ENCODE measurements at places on chromosomes 3 and 15. TPM values are rescaled to one million over a fixed set of nuclear protein-coding genes. Genes with fewer than 3 reads are reported as not detected.

GRCh38 chr15:72740219-72740618 is 43.3 kb downstream of the ADPGK start:
- no peak for DNase-seq

Gene LMOD3
- 0.05 TPM for polyA plus RNA-seq

Gene GOLGA6L2
- polyA plus RNA-seq: not detected

Gene SOX14
- polyA plus RNA-seq: not detected

- no peak for DNase-seq
Observed at GRCh38 chr3:12194669-12195161, 36.0 kb upstream of the TIMP4 start.

Gene PLA2G4D
- not detected for polyA plus RNA-seq

DNA sequence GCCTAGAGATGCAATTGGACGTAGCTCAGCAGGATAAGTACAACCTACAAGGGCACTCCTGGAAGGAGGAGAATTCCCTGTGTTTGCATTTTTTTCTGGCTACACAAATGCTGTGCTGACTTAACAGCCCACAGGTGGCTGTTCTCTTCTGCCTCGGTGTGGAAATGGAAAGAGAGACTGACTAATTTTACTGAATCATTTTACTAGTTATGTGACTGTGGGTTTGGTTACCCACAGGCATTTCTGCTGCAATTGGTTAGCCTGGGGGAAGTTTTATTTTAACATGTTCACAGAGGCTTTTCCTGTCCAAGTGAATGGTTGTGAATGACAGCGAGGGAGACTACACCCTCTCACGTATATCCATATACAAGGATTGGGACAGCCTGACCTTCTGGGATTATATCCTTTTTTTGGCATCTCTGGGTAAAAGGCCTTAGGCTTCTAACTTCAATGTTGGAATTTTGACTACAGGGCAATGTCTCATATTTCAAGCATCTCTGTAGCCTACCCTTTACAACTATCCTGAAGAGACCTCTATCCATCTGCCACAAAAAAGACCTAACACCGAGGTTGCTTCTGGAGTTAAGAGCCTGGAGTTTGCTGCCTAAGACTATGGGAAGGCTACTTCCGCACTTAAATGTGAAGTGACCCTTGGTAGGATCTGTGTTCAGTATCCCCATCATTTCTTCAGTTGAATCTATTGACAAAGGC is 67.2 kb upstream of the TP63 start:
- no peak for DNase-seq

DNA sequence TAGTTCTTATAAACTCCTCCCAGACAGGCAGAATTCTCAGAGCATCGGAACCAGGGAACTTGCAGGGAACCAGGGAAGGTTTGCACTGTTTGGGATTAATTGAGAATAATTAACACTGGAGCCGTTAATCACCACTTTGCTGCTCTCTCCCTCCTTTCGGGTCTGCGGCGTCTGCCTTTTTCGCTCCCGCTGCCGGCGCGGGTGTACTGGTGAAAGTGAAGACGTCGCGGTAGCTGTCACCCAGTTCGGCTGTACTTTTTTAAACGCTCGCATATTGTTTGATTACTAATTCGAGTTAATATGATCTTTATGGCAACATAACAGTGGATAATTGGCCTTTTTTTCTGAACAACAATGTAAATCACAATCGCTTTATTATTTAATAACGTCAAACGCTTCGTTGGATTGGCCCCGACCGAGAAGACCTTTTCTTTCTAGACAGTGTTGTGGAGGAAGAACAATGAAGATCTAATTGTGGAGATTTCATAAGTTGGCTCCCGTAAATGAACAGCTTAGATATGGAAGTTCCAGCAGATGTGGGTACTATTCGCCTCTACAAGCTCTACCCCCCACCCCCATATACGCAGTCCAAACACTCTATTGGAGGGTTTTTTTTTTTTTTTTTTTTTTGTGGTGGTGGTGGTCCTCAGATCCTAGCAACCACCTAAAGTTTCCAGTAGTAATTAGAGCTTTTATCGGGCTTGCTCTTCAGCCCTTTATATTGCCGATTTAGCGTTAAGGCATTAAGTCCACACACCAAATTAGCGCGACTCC is 12.7 kb downstream of the SOX2 start:
- no peak for DNase-seq

Gene SYNM
- 0.21 TPM for polyA plus RNA-seq

GRCh38 chr3:171230865-171231264 is 204.3 kb upstream of the SLC2A2 start:
- no peak for DNase-seq

GRCh38 chr3:148044151-148044550 is 635.0 kb downstream of the ZIC1 start:
- DNase-seq: no peak

DNA sequence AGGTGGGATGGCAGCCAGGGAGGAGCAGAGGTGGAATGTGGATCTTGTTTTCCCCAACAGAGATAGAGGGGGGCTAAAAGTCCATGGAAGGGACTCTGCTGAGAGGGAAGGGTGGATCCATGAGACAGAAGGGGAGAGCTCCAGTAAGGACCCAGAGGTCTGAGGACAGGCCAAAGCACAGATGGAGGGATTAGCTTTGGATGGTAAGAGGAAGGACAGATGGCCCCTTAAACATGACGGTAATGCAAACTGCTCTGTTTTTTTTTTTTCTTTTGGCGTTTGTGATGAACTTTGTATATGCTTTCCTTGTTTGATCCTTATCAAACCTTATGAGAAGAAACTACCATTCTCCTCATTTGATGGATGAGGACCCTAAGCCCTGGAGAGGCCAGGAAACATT is 96.2 kb downstream of the IGF1R start:
- no peak for DNase-seq

DNA sequence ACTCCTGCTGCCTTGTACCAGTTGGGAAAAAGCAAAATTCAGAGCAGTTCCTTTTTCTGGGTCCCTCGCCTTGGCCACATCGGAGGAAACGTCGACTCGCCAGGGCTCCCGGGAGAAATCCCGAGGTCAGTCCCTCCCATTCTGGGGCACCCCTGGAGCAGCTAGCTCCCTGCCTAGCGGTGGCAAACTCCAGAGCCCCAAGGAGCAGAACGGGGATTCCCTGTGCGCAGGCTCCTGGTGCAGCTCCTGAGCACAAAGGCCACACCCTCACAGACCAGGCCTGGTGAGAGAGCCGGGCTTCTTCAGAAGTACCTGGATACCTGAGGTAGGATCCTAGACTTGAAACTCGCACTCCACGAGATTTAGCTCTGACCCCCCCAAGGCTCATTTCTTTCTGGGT is 2.6 kb downstream of the LRRC3B start:
- no peak for DNase-seq

Gene CYP1A1
- polyA plus RNA-seq: not detected

GRCh38 chr3:198043119-198043518 is 83.1 kb downstream of the LMLN start:
- DNase-seq: no peak

Gene ACOX2
- polyA plus RNA-seq: not detected

GRCh38 chr3:65500398-65501306 is 538.1 kb downstream of the MAGI1 start:
- DNase-seq: no peak

DNA sequence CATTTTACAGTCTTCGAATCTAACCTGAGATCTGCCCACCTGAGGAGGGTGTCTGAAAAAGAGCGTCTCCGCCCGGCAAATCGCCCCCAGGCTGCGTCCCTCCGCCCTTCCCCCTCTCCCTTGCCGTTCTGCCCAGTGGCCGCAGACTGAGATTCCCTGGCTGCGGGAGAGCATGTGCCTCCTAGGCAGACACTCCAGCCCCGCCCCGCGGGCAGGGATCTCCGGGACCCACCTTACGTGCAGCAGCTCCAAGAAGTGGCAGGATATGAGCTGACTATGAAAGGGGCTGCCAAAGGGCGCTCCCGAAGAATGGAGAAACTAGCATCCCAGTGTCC is 2.7 kb upstream of the WNT5A start:
- no peak for DNase-seq

DNA sequence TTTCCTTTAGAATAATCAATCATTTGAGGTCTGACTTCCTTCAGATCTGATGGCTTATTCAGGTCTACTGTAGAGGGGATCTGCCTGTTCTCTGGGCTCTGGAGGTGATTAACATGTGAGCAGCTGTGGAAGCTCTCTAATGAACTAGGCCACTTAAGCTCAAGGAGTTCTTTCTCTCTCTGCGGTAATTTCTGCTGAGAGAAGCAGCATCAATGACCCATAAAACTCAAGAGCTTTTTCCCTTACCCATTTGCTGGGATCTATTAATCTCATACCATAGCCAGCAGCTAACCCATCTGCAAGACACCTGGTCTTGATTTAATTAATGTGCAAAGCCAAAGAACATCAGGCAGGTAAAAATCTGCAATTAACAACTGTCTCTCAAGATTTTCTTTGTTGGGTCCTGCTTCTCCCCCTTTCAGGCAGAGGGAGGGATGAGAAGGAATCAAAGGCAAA is 73.2 kb upstream of the DLG1 start:
- no peak for DNase-seq

Gene ALS2CL
- polyA plus RNA-seq: 12.6 TPM

DNA sequence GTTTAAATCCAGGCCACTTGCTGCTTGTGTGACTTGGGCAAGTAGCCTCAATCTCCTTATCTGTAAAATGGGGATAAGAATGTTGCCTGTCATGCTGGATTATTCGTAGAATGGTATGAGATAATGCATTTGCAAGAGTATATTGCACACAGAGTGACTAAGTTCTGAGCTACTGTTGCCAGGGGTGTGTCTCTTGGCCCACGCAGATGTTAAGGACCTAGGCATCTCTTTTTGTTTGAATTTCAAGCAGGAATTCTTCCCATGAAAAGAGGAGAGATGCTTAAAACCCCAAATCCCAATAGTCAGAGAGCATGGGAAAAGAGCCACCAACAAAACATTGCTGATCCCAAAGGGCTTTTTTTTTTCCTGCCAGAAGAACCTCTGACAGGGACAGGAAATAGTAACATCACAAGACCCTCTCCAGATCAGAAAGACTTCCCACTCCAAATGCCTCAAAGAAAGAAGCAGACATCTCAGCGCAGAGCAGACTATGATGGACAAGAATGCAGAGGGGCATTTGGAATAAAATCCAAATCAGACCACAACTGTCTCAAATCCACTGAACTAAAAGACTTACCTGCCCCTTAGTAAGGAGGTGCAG is 90.5 kb downstream of the MRPL46 start:
- DNase-seq: no peak

DNA sequence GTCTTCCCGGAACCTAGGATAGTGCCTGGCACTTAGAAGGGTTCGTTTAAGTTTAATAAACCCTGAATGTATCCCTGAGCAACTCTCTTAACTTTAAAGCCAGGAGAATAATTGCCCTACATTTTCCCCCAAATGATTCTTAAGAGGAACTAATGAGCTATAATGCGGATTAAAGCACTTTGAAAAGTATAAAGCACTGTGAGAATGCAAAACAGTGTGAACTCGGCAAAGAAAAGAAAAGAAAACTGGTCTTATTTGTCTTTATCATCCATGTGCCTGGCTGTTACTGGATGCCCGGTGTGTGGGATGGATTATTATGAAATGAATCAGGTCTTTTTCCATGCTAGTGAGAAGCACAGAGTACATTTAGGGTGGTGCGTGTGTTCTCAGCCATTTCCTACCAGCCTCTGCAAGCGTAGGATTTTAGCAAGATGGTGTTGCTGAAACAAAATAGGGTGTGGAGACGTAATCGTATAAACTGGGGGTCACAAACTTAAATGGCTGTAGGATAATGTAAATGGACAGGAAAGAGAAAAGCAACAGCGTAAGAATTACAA is 983 bp downstream of the KBTBD12 start:
- no peak for DNase-seq

DNA sequence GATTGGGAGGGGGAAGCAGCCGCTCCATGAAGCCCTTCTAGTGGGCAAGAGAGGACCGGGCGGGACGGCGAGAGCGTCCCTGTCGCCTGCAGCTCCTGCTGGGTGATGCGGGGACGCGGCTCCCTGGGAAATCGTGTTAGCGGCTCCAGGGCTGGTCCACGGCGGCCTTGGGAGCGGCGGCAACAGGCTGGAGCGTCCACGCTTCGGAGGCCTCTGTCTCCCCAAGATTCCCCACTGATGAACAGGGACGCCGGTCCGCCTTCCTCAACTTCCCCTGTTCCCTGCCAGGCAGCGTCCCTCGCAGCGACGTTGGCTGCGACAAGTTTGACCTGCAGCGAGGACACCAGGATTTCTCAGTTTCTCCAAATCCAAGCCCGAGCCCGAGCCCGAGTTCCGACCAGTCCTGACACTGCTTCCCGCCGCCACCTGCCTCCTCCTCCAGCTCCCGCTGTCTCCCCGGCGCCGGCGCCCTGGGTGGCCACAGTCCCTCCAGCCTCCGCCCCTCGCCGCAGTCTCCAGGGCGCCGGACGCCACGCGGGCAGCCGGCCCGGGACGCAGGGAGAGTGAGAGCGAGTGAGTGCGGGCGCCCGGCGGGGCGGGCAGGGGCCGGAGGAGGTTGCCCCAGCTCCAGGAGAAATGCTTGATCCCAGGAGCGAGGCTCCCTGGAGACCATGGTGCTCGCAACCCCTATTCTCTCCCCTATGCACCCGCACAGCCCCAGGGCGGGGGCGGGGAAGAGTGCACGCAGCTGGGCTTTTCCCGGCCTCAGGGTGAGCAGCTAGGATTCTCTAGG is 78.1 kb upstream of the RNF7 start:
- no peak for DNase-seq

Gene LIPH
- polyA plus RNA-seq: not detected

DNA sequence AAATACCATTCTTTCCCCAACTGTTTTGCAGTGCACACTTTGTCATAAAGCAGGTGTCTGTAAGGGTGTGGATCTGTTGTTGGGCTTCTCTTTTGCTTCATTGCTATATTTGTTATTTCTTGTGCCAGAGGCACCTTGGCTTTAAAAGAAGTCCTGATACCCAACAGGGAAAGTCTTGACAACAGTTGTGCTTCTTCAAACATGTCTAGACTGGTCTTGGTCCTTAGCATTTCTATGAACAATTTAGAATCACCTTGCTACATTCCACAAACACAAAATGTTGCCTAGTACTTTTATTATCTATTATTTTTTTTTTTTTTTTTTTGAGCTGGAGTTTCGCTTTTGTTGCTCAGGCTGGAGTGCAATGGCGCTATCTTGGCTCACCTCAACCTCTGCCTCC is 233.7 kb downstream of the SLCO3A1 start:
- no peak for DNase-seq

DNA sequence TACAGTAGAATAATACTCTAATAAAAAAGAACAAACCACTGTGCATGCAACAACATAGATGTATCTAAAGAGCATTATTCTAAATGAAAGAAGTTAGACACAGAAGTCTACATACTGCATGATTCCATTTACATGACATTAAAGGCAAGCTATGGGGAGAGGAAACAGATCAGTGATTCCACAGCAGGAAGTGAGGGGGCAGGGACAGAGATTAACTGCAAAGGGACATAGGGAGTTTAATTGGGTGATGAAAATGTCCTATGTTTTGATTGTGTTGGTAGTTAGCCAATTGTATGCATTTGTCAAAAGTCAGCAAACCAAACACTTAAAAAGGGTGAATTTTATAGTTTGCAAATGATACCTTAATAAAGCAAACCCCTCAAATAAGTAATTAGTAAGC is 13.8 kb downstream of the CRYGS start:
- no peak for DNase-seq
